Ovary (tissue), 10 donors: ENCODE measurements at places on chromosomes 1 and 21.
A peak's percentile ranks its signal among the peaks of the same experiment; 100 is the strongest.

DNA sequence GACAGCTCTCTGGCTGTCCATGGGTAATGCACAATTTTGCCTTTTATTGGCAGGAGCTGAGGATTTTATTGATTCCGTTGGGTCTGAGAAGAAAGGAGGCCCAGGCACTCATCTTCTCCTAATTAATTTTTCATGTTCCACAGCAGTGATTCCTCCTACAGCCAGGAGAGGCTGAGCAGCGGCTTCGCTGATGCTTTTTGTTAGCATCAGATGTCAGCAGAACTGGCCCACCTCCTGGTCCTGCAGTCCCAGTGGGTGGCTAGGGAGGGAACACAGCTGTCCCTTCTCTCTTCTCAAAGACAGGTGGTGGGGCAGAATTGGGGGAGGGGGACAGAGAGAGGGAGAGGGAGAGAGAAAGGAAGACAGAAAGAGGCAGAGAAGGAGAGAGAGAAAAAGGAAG lies 5.7 kb downstream of the MT1HL1 start:
- no peaks in the 10 kb centered on the region for H3K4me1 ChIP-seq
- H3K4me3 ChIP-seq: no peak overlapping the region
- no peaks in the 10 kb centered on the region for H3K27me3 ChIP-seq
- no peak overlapping the region for H3K27ac ChIP-seq
- H3K36me3 ChIP-seq: no peaks in the 10 kb centered on the region

DNA sequence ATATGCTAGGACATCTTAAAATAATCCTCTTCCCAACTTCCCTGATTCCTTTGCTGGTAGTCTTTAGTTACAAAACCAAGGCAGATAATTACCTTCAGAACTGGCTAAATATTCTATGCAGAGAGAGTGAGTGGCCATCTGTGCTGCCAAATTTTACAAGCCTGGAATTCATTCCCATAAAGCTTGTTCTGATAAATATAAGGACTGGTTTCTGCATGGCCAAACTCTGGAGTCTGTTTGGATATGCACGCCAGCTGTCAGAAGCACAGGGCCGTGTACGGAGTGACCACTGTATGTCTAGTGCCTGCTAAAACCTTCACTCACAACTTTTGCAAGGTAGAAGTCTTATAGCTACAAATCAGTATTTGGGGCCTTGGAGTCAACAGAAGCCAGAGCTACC lies 66.5 kb upstream of the RAVER2 start:
- peaks cover 2% of the 10 kb centered on the region for H3K4me1 ChIP-seq
- H3K27ac ChIP-seq: no peak overlapping the region
- H3K27me3 ChIP-seq: no peaks in the 10 kb centered on the region
- H3K36me3 ChIP-seq: no peaks in the 10 kb centered on the region
- DNase-seq: no peak
- H3K4me3 ChIP-seq: no peak overlapping the region

- H3K4me1 ChIP-seq: no peaks in the 10 kb centered on the region
- no peaks in the 10 kb centered on the region for H3K36me3 ChIP-seq
- H3K27me3 ChIP-seq: no peaks in the 10 kb centered on the region
- no peak overlapping the region for H3K27ac ChIP-seq
- no peak overlapping the region for H3K4me3 ChIP-seq
Measured at GRCh38 chr1:176849281-176849680, 315.2 kb downstream of the ASTN1 start.

DNA sequence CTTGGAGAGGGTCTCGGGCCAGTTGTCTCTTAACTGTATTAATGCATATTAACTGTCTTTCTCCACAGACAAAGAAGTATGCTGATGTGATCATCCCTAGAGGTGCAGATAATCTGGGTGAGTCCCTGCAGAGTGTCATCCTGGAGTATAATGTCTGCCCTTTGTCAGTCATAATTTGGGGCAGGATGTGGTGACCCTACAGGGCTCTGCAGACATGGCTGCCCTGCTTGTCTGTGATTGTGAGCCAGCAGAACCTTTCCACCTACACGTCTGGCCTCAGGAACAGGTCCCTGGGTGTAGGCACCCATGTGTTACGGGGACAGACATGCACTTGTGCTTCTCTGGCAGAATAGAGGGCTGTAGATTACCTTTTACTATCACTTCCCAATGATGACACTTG lies 78.4 kb downstream of the UCK2 start:
- no peak overlapping the region for H3K4me3 ChIP-seq
- peaks cover 5% of the 10 kb centered on the region for H3K4me1 ChIP-seq
- no peak overlapping the region for H3K27ac ChIP-seq
- DNase-seq: no peak
- H3K27me3 ChIP-seq: no peaks in the 10 kb centered on the region

DNA sequence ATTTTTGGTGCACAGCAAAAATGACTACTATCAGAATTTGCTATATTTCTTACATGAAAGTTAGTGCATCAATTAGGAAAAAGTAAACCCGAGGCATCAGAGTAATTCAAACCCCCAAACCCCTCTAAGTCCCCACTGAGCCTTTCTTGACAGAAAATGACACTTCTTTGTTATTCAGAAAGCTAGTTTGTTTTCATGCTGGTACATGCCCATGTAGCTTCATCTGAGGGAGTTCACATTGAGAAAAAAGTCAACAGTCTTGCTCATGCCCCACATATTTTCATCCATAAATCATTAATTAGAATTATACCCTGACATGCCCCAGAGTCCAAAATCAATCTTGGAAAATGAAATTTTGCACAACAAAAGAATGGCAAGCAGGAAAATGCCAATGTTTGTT lies 39.9 kb upstream of the PDC start:
- H3K4me1 ChIP-seq: no peaks in the 10 kb centered on the region
- H3K27me3 ChIP-seq: no peaks in the 10 kb centered on the region
- no peak for DNase-seq
- no peaks in the 10 kb centered on the region for H3K36me3 ChIP-seq

DNA sequence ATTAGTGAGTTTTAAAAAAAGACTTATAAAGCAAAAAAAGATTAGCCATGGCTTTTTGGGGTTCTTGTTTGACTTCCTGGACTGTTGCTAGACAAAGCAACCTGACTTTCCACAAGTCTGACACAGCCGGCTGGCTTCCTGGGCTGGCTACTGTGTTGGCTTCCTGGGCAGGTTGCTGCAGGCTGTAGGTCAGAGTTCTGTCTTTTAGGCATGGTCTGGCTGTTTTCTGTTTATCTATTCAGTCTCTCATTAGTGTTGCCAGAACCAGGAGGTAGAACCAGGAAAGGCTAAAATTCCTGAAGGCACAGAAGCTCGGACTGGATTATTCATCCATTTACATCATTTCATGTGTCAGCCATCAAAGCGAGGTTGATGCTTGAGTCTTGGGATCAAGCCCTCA lies 88.6 kb upstream of the SLC35F3 start:
- no peaks in the 10 kb centered on the region for H3K4me1 ChIP-seq
- H3K27me3 ChIP-seq: no peaks in the 10 kb centered on the region
- DNase-seq: no peak
- H3K4me3 ChIP-seq: no peak overlapping the region
- H3K36me3 ChIP-seq: no peaks in the 10 kb centered on the region

- no peak overlapping the region for H3K4me3 ChIP-seq
- H3K4me1 ChIP-seq: peaks cover 4% of the 10 kb centered on the region
- no peaks in the 10 kb centered on the region for H3K36me3 ChIP-seq
- no peak for DNase-seq
- no peaks in the 10 kb centered on the region for H3K27me3 ChIP-seq
Measured at GRCh38 chr1:117061986-117062415, 1.9 kb downstream of the TTF2 start.

DNA sequence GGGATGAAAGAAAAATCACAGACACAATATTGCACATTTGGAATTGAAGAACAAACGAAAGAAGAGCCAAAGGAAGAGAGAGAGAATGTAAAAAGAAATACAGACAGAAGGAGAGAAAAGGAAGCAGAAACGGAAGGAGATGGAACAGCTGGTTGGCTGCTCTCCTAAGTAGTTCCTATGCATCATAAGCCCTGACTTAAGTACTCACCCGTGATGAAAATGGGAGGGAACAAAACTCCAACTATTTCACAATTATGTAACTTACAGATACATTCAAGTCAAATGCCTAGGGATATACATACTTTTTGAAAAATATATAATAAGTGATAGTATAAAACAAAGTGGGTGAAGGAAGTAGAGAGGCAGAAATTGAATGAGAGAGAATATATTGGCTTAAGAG lies 88.5 kb downstream of the TTLL7 start:
- H3K4me3 ChIP-seq: no peak overlapping the region
- no peak for DNase-seq
- H3K36me3 ChIP-seq: no peaks in the 10 kb centered on the region
- no peaks in the 10 kb centered on the region for H3K4me1 ChIP-seq

GRCh38 chr1:46673749-46674182 lies 2.1 kb downstream of the TEX38 start:
- no peak overlapping the region for H3K4me3 ChIP-seq
- no peaks in the 10 kb centered on the region for H3K36me3 ChIP-seq
- no peak overlapping the region for H3K27ac ChIP-seq
- no peaks in the 10 kb centered on the region for H3K4me1 ChIP-seq
- no peak for DNase-seq
- H3K27me3 ChIP-seq: no peaks in the 10 kb centered on the region

DNA sequence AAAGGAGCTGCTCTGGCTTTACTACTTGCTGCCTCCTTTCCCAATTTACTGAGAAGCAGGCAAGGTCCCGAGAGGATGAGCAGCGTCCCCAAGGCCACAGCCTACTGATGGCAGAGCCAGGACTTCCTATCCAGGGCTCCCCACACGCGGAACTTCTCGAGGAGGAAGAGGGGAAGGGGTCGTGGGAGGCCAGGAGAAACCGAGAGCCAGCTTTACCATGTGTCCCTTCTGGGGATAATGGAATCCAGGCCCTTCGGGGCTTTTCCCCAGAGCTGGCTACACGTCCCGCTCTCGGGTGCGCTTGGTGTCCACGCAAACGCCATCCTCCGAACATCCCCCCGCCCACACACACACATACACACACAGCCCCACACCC lies 4.3 kb upstream of the CCN1 start:
- peaks cover 3% of the 10 kb centered on the region for H3K4me1 ChIP-seq
- peak overlapping the region; percentile 49 for H3K4me3 ChIP-seq
- DNase-seq: no peak
- H3K27me3 ChIP-seq: no peaks in the 10 kb centered on the region

- H3K4me3 ChIP-seq: no peak overlapping the region
- H3K36me3 ChIP-seq: no peaks in the 10 kb centered on the region
- no peak overlapping the region for H3K27ac ChIP-seq
- H3K4me1 ChIP-seq: peaks cover 4% of the 10 kb centered on the region
- H3K27me3 ChIP-seq: no peaks in the 10 kb centered on the region
Measured at GRCh38 chr1:145805057-145805456, 18.8 kb downstream of the RNF115 start.

DNA sequence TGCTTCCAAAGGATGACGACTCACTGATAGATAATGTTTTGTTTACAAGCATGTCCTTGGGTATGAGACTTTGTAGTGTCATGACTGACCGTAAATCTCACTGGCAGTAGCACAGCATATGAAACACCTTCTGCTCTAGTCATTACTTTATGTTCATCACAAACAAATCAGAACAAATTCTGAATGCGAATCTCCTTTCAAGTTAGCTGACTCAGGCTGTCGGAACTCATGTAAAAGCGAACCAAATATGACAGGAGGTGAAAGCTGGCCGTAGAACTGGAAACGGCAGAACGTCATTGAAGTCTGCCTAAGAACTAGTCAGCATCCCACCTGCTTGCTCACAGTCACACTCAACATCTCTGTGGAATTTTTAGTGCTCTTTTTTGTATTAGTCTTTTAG lies 143.9 kb downstream of the RGS7 start:
- H3K27ac ChIP-seq: no peak overlapping the region
- no peaks in the 10 kb centered on the region for H3K36me3 ChIP-seq
- no peak overlapping the region for H3K4me3 ChIP-seq
- no peaks in the 10 kb centered on the region for H3K4me1 ChIP-seq
- H3K27me3 ChIP-seq: no peaks in the 10 kb centered on the region

GRCh38 chr1:86388777-86389176 lies 7.3 kb downstream of the ODF2L start:
- no peak overlapping the region for H3K4me3 ChIP-seq
- H3K27ac ChIP-seq: no peak overlapping the region
- H3K27me3 ChIP-seq: no peaks in the 10 kb centered on the region
- no peak for DNase-seq
- H3K4me1 ChIP-seq: no peaks in the 10 kb centered on the region

DNA sequence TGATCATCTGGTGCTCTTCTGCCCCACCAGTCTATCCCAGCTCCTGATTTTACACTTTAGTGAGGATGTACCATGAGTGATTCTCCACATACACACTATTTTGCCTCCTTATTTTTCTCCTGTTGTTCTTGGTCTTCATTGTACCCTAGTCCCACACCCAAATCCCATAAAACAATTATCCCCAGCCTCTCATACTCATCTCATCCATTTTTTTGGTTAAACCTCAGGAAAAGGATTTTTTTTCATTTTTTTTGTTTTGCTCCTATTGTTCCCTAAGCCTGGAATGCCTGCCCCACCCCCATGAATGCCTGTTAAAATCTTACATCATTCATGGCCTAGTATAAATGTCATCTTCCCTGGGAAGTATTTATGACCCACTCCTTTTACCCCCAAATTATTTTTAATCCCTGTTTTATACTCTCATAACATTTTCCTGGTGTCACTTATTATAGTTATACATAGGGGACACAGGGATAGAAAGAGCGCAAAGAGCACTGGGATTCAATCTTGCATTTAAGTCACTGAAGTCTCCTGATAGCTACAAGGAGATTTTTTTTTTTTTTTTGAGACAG lies 4.9 kb upstream of the LINGO4 start:
- H3K4me3 ChIP-seq: no peak overlapping the region
- DNase-seq: no peak
- no peak overlapping the region for H3K27ac ChIP-seq

- no peaks in the 10 kb centered on the region for H3K4me1 ChIP-seq
- no peak overlapping the region for H3K27ac ChIP-seq
- H3K27me3 ChIP-seq: no peaks in the 10 kb centered on the region
- H3K36me3 ChIP-seq: no peaks in the 10 kb centered on the region
Measured at GRCh38 chr1:65319754-65320153, 10.4 kb downstream of the DNAJC6 start.

DNA sequence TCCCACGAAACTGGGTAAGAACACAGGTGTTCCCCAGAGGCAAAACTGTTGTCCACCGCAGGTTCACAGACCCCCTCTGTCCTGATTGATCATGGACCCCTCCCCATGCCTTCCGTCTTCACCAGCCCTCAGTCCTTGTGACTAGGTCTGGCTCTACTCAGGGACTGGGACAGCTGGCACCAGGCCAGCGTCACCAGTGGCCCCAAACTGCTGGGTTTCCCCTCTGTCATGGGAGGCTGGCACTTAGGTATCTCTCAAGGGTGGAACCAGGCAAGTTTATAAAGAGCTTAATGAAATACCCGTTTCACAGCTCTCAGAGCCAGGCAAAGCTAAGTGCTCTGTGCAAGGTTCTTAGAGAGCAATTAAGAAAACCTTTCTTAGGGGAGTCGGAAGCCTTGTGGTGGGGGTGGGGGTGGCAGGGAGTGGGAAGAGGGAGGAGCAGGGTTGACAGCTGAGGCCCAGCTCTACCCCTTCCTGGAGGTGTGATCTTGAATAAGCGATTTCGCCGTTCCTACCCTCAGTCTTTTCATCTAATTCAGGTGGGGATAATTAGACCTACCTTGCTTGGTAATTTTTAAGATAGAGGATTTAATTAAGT lies 35.0 kb upstream of the IFNLR1 start:
- no peaks in the 10 kb centered on the region for H3K27me3 ChIP-seq
- no peak overlapping the region for H3K4me3 ChIP-seq
- no peak overlapping the region for H3K27ac ChIP-seq

- no peak overlapping the region for H3K27ac ChIP-seq
- H3K4me3 ChIP-seq: no peak overlapping the region
- no peaks in the 10 kb centered on the region for H3K36me3 ChIP-seq
- no peak for DNase-seq
Measured at GRCh38 chr1:235802573-235803346, 63.9 kb downstream of the LYST start.
